ENCODE measurements at places on chromosomes 2 and 18. TPM values are rescaled to one million over a fixed set of nuclear protein-coding genes. Genes with fewer than 3 reads are reported as not detected.

GRCh38 chr18:75489493-75490190 is 62.1 kb upstream of the SMIM21 start:
- DNase-seq: no peak

- DNase-seq: no peak
Measured at GRCh38 chr2:27852691-27853090, 37.5 kb downstream of the RBKS start.

DNA sequence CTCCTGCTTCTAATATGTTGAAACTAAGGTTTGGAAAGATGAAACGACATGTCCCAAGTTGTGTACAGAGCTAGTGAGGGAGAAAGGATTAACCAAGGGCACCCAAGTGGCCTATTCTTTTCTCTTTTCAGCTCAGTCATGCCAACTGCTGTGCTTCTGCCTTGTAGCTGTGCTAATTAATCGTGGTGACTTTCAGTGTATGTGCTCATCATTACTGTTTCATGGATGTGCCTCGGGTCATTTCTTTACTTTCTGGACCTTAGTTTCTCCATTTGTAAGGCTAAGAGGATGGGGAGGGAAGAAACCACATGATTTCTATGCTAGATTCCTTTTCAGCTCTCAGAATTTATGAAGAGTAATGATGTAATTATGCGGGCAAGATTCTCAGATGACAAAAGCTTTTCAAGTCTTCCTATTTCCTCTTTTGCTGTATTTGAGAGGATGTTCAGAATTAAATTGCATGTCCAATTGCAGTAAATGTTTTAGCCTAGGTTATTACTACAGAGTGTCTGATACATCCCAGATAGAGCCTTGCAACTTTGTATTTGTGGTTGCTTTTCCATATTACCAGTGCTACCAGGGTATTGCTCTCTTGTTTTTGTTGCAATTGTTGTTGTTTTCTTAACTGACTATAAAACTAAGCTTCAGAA is 621.2 kb downstream of the CNTNAP5 start:
- no peak for DNase-seq

DNA sequence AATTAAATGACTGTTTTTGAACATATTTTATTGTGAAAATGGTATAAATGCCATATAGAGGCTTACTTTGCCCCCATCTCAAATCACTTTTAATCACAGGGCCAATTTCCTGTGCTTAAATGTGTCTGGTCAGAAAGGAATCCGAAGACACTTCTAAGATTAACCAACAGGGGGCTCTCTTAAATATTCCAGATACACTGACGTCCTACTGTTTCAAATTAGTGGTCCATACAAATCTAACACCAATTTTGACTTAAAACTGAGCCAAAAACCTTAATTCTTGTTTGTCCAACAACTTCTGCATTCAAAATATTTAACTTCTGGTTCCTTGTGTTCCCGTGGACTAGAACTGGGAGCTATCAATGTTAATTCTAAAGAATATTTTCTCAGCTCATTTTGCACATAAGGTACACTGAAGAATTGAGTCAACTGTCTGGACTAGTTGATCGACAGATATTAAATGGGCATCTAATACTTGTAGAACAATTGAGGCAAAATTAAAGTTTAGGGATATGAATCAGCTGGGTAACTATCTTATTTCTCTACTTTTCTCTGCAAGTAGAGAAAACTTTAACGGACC is 557.5 kb downstream of the ARHGAP15 start:
- no peak for DNase-seq

DNA sequence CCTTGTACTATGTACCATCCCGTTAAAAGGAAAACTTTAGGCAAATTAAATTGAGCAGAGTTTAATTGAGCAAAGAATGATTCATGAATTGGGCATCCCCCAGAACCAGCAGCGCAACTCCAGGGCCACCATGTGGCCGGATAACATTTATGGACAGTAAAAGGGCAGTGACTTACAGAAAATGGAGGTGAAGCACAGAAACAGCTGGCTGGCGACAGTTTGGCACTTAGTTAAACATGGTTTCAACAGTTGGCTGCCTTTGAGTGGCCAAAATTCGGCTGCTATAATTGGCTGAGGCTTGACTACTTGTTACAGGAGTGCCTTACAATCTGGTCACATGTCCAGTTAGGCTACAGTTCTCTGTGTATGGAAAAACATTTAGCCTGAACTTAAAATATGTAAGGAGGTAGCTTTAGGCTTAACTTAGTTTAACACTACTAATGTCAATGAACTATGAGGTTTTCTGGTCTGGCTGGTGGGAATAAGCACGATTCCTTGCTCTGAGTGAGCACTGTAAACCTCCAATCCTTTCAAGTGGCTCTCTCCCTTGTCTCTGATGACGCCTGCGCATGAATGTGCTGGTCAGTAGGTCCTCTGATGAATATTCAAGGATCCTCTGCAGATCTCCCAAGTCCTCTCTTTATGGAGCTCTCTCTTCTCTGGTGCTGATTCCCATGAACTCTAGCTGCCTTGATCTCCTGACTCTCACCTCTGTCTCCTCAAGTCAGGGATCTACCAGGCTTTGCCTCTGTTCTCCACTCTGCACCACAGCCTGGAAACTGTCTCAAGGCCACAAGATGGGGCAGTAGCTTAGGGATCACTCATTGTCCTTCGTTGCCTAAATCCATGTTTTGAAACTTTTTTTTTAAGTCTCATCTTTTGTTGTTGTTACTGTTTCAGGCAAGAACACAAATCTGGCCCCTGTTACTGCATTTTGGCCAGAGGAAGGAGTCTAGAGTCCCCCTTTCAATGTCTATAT is 24.4 kb upstream of the RAB31 start:
- DNase-seq: no peak

DNA sequence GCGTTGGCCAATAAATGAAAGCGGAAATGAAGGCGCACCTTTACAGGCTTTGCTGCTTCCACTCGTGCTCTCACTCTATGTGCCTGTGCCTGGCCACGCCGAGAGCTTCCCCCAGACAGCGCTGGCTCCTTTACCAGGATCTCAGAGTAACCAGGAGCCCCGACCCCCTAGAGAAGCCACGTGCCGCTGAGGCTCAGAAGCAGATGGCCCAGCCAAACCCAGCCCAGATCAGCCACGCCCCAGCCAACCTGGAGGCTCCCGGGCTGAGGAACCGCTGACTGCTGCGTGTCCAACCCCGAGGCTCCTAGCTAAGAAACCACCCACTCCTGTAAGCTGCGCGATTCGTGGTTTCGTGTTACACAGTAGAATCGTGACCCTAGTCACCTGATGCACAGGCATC is 199.3 kb downstream of the NCK2 start:
- no peak for DNase-seq

- DNase-seq: no peak
Measured at GRCh38 chr2:135825550-135826176, 11.3 kb downstream of the LCT start.

GRCh38 chr2:236252602-236253001 is 11.6 kb downstream of the ASB18 start:
- DNase-seq: no peak

DNA sequence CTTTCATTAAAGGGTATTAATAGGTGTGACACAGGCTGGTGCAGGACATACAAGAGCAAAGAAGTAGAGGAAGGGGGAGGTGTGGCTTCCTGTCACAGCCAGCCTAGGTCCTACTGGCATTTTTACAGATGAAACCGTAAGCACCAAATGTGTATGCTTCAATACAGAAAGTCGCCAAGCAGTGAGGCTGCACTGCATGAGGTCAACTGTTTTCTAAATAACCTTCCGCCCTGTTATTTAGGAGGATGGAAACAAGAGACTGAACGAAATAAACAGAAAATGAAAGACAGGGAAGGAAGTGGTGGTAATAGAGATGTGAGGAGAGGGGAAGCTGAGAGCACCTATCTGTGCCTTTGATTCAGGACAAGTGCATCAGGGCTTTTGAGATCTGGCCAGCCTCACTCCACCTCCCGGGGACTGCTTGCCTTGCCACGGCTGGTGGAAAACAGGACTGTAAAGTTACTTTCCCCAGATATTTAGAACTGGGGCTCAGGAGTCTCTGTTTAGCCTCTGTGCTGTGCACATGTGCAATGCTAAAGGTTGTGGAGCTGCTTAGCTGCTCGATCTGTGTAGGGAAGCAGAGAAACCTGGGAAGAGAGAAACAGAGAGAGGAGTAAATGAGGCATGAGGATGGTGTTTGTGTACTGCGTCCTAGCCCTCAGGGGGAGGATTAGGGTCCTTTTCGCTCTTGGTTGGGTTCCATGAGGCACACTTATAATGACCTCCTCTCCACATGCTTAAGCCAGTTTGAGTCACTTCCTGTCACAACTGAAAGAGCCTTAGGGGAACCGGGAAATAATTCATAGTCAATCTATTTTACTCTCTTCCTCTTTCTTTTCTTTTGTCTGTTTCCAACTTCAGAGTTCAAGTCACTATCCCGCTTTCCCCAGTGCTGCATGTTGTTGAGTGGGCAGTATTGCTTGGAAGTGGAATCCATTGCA is 62.3 kb upstream of the BOD1L2 start:
- no peak for DNase-seq

DNA sequence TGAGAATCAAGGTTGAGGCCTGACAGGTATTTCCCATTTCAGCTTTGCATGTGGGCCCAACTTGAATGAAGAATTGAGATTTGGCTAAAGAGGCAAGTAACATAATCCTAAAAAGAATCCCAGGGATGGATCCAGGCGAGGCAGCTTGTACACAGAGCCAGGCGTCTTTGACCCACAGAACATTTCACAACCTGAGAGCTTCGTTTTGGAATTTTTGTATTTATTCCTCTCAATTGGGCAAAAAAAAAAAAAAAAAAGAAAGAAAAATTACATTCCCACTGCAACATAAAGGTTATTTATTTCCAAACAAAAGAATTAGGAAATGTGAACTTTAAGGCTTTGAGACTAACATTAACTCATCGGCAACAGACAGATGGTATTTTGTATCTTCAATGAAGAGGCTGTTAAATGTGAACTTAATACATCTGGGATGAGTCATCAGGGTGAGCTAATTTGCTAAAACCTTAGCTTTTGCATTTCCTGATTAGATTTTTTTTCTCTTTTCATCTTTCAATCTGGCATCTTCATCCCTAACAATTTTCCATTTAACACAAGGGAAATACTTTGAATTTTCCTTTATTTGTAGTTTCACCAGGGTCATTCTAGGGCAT is 478.5 kb upstream of the TNP1 start:
- no peak for DNase-seq

DNA sequence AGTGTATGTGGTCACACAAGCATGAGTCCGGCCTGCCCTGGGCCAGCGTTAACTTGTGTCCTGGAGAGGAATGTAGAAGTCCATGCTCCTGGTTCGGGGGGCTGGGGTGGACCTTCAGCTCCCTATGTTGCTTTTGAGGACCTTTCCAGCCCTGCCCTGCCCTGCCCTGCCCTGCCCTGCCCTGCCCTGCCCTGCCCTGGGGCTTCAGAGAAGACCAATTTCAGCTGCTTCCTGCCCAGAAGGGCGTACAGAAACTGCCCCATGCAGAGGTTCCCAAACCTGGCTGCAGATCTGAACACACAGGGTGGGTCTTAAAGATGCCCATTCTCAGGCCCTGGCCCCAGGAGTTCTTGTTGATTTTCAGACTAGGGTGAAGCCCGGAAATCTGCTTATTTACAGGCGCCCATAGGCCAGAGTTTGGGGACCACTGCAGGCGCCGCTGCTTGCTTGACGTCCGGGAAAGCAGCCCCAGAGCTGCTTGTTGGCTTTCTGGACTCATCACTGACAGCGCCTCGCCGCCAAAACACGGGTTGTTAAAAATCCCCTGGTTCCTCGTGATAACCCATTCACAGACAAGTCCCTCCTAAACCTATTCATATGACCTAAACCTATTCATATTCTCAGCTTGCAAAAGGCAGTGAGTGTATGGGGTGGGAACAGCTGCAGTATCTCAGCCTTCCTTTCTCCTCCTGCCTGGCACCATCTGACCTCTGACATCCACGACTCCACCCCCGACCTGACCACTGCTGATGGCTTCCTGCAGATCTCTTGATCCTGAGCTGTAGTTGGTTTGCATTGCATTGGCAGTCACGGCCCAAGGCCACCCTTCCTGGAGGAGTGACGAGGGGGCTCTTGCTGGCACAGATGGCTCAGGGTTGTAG is 198.3 kb downstream of the GLI2 start:
- no peak for DNase-seq

DNA sequence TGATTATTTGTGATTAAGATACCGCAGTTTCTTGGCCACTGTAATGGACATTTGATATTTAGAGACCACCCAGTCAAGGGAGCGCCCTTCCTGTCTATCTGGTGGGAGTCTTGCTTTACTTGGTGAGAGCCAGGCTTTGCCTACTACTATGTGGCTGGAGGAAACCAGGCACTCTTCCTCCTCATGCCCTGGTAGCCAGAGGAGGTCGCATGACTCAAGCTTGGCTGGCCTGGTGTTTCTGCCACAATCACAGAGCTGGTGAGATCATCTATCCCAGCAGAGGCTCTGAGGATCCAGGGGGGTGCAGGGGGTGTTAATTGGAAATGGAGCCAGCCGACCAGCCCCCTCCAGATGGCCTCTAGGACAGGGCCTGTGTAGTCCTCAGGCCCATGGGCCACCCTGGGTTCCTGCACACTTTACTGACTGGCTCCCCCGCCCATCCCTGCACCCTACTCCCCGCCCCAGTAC is 46.8 kb upstream of the BIN1 start:
- no peak for DNase-seq

DNA sequence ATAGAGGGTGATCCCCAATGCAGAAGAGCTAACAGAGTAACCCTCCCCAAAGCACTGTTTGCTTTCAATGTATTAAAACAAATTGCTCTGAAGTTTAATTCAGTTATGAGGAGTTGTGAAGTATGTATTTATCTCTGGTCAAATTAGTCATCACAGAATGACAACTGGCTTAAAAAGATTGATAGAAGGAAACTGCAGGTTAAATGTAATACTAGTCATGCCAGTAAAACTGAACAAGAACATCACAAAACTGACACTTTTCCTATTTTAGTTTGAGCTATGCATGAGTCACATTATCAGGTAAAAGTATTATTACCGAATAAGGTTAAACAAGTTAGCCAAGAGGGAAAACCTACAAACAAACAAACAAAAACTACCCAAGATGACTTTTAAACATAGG is 99.0 kb upstream of the ACVR1C start:
- no peak for DNase-seq

DNA sequence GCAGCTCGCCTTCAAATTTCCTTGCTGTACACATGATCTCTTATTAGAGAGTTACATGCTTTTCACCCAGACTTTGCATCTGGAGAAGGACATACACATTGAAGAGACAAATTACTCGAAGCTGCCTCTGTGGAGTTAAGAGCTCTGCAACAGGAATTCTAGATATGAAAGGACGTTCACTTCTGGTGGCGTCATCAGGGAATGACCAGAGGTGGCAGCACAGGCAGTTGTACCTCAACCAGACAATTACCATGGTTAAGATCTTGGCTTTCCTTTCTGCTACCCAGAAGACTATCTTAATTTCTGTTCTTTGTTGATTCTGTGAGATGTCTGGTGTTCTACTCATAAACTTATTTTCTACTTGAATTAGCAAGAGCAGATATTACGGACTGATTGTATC is 39.1 kb upstream of the MC4R start:
- DNase-seq: no peak

- no peak for DNase-seq
Measured at GRCh38 chr18:62948788-62949187, 233.4 kb downstream of the PHLPP1 start.

- DNase-seq: no peak
Measured at GRCh38 chr2:127012215-127012614, 94.7 kb downstream of the BIN1 start.

RNU2-63P gene
- total RNA-seq: 39.1 TPM

SLC9A2 gene
- total RNA-seq: not detected

CXCR4 gene
- 56.4 TPM for total RNA-seq

HTR2B gene
- not detected for total RNA-seq

LYG2 gene
- not detected for total RNA-seq

ZNF892 gene
- 3.1 TPM for total RNA-seq

ELOA2 gene
- not detected for total RNA-seq

LONRF2 gene
- not detected for total RNA-seq

ANKRD23 gene
- 2.7 TPM for total RNA-seq
